ENCODE measurements at places on chromosomes 4 and X.

GRCh38 chrX:84046403-84046984 lies 141.5 kb downstream of the RPS6KA6 start:
- DNase-seq, result peak; percentile 1

- DNase-seq, result no peak
Measured at GRCh38 chr4:67019686-67020437, 525.4 kb downstream of the CENPC start.

- no peak for DNase-seq
Measured at GRCh38 chr4:74474345-74475090, 29.6 kb downstream of the AREG start.

DNA sequence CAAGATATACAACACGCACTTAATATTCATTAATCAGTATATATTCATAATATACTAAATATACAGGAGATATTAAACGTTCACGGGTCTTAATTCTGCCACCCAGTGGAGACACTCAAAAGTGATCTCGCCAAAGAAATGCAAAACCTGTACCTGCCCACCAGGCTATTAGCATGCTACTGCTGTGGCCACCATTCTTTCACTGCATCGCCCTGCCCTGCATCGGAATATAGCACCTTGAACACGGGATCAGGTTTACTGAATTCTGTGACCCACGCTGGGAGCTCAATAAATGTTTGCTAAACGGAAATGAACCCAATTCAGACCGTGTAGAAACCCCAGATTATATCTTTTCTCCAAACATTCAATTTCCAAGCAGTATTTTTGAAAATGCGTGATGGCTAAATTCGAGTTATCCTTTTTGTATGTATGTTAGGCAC lies 840 bp upstream of the CLCN3 start:
- DNase-seq, result no peak

GRCh38 chr4:114385195-114385985 lies 213.2 kb upstream of the UGT8 start:
- no peak for DNase-seq

GRCh38 chr4:142846729-142847596 lies 862 bp upstream of the INPP4B start:
- DNase-seq, result no peak

DNA sequence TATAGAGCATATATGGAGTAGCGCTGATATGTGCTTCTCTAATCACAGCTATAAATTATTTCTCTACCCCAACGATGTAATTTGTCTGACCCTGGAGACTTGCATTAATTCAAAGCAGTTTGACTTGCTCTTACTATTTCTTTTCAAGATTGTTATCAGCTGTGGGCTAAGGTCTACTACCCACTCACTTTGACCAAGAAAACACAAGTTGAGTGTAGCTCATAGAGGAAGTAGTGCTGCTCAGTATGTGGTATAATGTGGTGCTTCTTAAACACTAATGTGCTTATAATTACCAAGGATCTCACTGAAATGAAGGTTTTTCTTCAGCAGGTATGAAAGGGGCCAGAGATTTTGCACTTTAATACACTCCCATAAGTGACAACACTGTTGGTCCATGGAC lies 70.1 kb downstream of the INPP4B start:
- no peak for DNase-seq

DNA sequence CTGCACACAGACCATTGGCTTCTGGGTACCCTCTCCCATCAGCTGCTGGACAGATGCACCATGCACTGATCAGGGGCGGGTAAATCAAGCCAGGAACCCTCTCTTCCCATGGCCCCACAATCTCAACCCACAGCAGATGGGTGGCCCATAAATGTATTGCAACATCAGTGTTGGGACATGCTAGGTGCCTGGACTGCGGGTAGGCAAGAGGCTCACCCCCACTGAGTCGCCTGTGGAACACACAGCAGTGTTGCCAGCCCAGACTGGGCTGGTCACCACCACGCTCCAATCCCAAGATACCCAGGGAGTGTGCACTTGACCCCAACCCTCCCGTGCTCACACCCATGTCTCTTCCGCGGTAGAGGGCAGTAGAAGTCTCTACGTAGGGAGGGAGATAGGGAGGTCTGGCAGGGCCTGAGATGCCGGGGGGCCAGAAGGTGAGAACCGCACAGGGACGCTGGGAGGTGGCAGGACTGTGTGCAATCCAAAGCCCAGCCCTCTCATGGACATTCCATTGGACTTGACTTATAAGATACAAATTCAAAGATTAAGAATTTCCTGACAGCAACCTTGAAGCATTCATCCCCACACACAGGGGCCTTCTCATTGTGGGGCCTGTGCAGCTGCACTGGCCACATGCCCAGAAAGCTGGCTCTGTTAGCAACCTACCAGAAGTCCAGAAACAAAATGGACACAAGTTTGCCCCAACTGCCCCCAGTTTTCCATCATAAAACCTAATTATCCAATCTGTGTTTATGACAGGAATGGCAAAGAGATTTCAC lies 183.7 kb downstream of the NSUN7 start:
- no peak for DNase-seq

DNA sequence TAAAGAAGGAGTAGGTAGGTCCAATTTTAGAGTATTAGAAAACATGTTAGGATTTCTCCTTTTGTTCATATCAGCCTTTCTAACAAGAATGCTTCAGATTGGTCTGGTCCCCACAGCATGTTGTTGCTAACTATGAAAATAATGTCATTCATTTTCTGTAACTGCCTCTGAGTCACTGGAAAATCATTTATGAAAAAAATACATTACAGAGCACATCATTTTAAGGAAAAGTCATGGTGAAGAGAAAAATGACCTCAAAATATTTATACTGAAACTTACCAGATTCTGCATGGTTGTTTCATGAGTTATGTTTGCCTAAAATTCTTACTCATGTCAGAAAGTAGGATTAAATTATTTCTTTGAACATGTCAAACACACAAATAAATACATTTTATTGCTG lies 35.2 kb downstream of the DTHD1 start:
- no peak for DNase-seq

GRCh38 chrX:7515681-7516413 lies 327.1 kb upstream of the VCX start:
- DNase-seq, result peak; percentile 7

GRCh38 chrX:136473663-136474062 lies 14.1 kb upstream of the BRS3 start:
- no peak for DNase-seq

DNA sequence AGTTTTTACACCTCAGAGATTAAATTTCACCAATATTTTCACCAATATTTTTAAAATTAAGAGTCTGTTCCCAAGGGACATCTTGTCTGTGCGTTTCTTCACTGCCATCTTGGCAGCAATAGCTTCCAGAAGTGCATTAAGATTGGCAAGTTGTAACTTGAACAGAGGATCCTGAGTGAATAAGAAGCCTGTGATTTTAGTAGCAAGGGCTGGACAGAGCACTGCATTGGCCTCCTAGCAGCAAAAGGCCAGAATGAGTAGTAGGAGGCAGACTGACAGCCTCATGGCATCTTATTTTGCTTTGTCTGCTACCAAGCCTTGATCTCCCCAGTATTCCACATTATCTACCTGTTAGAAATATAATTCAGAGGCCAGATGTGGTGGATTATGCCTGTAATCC lies 138.4 kb downstream of the CPE start:
- no peak for DNase-seq

- DNase-seq, result no peak
Measured at GRCh38 chrX:138945219-138945618, 233.7 kb upstream of the FGF13 start.

DNA sequence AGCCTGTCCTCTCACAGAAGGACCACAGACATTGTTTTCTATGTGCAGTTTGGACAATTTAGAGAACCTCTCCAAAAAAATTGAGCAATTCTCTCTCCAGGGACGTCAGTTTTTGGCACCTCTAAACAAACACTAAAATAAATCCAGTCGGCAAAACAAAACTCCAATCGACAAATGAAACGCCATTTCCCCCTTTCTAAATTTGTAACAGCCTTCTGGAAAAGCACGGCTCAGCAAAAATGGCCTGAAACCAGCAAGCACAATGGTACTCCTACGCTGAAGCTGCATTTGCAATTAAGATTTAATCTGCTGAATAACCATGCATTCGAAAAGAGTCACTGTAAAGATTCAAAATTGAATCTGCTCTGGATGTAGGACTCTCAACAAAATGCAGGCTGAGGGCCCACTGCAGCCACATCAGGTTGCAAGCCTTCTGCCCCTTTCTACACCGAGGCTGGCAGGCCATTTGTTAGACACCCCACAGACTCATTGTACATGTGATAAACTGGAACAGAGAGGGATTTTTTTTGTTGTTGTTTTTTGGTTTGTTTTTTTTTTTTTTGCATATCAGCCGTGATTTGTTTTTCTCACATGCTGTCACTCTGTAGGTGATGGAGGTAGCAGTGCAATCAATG lies 79.9 kb upstream of the MAP3K15 start:
- no peak for DNase-seq

- DNase-seq, result no peak
Measured at GRCh38 chr4:8615366-8615765, 22.8 kb downstream of the CPZ start.
